ENCODE measurements at places on chromosomes 7 and 10.

GRCh38 chr7:102028206-102028826 lies 210.9 kb downstream of the CUX1 start:
- no peak for DNase-seq

DNA sequence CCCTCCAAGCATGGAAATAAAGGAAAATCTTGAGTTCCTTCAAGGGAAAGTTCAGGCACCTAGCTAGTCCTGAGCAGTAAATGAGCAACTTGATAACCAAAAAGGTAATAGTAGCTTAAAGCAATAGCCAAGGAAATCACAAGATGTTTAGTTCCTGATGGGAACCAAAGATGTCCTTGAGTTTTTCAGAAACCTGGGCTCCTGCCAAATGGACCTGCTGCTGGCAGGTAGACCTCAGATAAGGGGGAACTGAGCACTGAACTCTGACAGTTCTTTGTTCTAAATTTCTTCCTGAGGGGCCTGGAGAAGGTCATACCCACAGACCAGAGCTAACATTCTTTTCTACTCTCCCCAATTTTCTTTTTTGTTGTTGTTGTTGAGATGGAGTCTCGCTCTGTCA lies 48.5 kb downstream of the TMEM130 start:
- no peak for DNase-seq

- no peak for DNase-seq
These were observed 36.0 kb upstream of the PAX2 start for GRCh38 chr10:100709146-100710082.

GRCh38 chr7:35551321-35552081 lies 143.4 kb downstream of the HERPUD2 start:
- no peak for DNase-seq

DNA sequence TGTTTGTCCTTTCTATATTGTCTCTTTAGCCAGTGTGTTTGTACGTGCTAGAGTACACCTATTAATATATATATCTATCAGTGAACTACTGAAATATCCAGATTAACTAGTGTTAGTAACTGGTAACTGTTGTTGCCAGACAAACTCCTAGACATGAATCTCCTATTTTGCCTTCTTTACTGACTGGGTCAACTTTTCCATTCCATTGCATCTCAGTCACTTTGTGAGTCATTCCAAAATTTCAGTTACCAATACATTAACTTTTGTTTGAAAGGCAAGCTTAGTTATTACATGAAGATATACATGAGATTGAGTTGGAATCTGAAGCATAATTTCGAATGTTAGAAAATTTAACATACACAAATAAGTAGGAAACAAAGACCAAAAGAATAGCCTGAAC lies 51.4 kb downstream of the BTAF1 start:
- no peak for DNase-seq

DNA sequence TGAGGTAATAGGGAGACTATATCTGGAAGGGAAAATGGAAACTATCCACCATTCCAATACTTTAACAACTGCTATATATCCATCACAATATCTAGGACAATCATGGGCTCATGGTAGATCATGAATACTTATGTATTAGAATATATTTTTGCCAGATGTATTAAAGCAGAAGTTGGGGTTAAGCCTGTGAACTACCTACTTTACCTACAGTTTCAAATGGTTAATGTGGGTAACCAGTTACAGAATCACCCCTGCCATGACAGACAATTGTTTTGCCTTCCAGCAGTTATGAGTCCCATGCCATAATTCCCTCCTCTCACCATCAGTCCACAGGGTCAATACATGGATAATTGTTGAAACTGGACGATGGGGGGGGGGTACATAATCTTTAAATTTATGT lies 29.9 kb upstream of the RAPGEF5 start:
- DNase-seq = no peak

GRCh38 chr10:33945051-33945450 lies 610.6 kb upstream of the NRP1 start:
- no peak for DNase-seq

- no peak for DNase-seq
These were observed 32.6 kb downstream of the GRID1 start for GRCh38 chr10:86333826-86334487.

GRCh38 chr10:121064491-121064890 lies 213.3 kb downstream of the WDR11 start:
- no peak for DNase-seq

GRCh38 chr10:97140902-97141745 lies 44.6 kb downstream of the SLIT1 start:
- DNase-seq = no peak

- no peak for DNase-seq
These were observed 660.6 kb downstream of the KCNMA1 start for GRCh38 chr10:76977046-76977445.

DNA sequence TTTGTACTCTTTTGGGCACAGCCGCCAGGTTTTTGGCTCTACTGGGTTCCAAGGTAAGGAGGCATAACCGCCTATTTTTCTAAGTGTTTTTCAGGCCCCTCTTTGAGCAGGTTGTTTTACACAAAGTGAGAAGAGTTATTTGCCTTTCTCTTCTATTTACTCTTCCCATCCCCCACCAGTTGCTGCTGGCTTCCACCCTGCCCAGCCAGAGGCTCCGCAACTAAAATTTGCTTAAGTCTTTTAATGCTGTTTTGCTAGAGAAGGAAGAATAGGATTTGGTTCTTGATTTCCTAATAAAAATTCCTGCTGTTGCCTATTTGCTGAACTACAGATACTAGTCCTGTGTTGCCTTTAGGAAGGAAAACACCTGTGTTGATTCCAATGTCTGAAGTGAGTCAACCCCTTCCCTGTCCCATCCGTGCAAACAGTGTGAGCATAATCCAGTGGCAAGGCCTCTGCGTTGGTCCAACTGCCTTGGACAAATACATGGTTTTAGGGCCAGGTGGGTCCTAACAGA lies 1.9 kb downstream of the PLA2G12B start:
- DNase-seq = no peak

GRCh38 chr10:68067029-68067428 lies 8.1 kb downstream of the HERC4 start:
- no peak for DNase-seq

- DNase-seq = no peak
These were observed 186.2 kb downstream of the USP6NL start for GRCh38 chr10:11425296-11425610.

GRCh38 chr7:80781561-80781979 lies 137.3 kb downstream of the SEMA3C start:
- no peak for DNase-seq

- DNase-seq = no peak
These were observed 315.4 kb downstream of the PARD3 start for GRCh38 chr10:34499612-34500279.

DNA sequence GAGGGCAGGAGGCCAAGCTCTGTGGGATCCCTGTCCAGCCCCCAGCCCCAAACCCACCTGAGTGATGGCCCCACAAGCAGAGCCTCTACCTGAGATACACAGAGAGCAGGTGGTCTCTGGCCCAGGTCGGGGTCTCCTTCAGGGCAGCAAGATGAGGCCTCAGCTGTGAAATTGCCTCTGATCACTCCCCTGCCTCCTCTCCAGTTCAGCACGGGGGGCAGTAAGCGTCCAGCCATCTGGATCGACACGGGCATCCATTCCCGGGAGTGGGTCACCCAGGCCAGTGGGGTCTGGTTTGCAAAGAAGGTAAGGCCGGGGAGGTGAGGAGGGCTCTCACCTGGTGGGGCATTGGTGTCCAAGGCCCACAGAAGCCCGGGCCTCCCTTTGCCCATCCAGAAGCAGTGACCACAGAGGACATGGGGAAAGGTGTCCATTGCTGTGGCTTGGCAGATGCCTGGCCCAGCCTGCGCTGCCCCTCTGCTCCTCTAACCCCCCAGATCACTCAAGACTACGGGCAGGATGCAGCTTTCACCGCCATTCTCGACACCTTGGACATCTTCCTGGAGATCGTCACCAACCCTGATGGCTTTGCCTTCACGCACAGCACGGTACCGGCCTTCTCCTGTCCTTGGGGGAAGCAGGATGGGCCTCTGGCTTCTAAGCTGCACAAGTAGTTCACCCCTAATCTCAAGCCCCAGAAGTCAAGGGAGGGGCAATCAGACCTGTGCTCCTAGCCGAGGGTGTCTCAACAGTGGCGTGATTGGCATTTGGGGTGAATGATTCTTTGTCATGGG lies 3.1 kb downstream of the CPA1 start:
- no peak for DNase-seq

DNA sequence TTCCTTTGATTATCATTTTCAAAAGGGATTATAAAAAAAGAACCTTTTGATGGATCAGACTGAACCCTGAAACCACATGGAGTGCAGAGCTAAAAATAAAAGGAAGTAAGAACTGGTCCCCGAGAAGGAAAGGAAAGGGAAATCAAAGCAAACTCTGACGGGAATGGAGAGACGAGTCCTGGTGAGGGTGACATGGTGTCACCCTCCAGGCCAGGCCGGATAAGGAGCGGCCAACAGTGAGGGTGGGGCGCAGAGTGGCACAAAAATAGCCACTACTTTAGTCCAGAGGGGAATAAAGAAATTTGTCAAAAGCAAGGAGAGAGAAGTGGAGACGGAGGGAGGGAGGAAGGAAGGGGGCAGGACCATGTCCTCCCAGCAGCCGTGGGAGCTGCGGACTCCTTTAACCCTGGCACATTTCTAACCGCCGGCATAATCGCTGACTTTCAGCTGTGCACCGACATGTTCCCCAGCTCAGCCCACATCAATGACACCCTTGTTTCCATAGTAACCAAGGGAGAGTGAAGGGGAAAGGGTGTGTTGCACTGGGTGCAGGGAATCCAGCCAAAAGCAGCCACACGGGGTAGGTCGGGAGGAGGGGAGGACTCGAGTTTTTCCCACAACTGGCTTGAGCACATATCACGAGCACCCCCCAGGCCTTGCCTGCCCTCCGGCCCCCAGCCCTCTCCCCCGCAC lies 29.7 kb downstream of the TRIM8 start:
- DNase-seq = peak; percentile 58

GRCh38 chr7:134045716-134046115 lies 81.4 kb upstream of the LRGUK start:
- no peak for DNase-seq

GRCh38 chr10:75291805-75292204 lies 56.0 kb upstream of the COMTD1 start:
- no peak for DNase-seq

DNA sequence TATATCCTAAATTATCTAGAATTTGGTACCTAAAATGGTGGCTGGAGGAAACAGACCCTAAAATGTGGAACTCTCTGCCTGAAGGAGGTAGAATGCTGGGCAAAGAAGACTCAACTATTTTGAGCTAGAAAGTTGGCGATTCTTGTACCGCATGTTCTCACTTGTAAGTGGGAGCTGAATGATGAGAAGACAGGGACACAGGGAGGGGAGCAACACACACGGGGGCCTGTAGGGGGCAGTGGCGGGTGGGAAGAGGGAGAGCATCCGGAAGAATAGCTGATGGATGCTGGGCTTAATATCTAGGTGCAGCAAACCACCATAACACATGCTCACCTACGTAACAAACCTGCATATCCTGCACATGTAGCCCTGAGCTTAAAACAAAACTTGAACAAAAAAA lies 250.6 kb downstream of the CALN1 start:
- DNase-seq = no peak

DNA sequence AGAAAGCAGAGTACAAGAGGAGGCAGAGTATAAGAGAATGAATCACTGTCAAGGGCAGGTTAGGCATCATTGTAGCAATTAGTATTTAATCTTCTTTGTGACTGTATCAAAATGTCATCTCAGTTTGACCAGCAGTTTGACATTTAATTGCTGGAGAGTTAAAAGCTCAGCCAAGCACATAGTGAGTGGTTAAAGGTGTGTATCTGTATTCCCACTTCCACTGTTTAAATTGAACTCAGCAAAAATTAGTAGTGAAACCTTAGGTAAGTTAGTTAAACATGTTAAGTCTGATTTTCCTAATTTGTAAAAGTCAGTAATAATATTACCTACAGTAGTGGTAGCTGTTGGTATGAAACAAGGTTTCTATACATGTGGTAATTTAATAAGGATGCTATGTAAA lies 296.4 kb upstream of the MBL2 start:
- DNase-seq = no peak

DNA sequence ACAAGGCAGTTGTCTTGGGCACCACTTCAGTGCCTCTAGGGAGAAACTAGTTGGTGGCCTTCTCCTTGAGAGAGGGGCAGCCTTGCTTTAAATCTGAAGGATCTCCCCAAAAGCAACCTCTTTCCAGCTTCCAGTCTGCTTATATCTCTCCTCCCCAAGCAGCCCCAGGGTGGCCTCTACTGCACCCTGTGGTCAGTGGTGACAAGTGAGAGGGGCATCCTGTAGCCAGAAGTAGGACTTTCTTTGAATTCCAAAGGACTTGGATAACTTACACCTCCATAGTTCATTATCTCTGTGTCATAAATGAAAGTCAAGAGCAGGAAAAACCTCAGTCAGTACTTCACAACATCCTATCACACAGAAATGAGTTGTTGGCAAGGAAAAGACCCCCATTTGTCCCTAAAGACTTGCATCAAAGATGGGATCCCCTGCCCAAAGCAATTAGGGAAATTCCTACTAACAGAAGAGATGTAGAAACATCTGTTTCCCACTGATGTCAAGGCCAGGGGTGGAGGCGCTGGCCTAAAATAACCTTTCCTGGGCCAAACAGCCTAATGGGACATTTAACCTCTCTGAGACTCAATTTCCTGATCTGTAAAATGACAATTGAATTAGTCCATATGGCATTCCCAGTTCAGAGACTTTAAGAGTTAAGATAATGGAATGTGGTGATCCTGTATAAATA lies 44.0 kb upstream of the ANKRD1 start:
- DNase-seq = no peak

- no peak for DNase-seq
These were observed 41.8 kb downstream of the CLRN3 start for GRCh38 chr10:127850944-127851343.

GRCh38 chr10:421170-421569 lies 268.3 kb downstream of the DIP2C start:
- DNase-seq = no peak

- DNase-seq = no peak
These were observed 17.6 kb upstream of the GDI2 start for GRCh38 chr10:5830629-5831445.

DNA sequence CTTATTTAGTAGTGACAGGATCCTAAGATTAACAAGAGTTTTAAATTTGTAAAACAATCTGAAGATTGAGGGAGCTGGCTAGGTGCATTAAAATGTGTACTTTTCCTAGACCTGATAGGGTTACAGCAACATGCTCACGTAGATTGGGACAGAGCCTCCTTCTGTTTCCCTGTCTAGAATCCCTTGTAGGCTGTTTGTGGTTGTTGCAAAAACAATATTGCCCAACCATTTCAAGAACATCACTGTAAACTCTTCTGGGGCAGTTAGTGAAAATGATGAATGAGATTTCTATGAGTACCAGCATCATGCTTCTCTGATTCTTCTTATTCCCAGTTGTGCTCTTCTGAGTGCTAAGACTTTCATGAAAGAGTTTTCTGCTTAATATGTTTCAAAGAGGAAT lies 14.7 kb upstream of the CPED1 start:
- no peak for DNase-seq

DNA sequence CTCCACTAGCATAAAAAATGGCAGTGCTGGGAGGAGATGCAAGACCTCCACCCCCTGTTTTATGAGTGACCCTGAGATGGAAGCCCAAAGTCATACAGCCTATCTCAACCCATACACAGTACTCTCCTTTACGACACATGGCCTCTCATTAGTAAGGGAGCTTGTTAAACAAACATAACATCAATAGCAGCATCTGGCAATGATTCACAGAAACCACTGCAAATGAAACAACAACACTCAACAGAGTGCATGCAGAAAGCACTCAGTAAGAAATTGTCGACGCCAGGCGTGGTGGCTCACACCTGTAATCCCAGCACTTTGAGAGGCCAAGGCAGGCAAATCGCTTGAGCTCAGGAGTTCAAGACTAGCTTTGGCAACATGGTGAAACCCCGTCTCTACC lies 27.5 kb upstream of the FIGNL1 start:
- no peak for DNase-seq

- DNase-seq = no peak
These were observed 78.5 kb downstream of the C7orf25 start for GRCh38 chr7:42833411-42833810.

Data from stimulated activated CD4-positive, alpha-beta T cell treated with anti-CD3 and anti-CD28 coated beads, Interleukin-2, amount 100 ng/mL, for 48 hours (primary cell).